Activated naive CD8-positive, alpha-beta T cell treated with anti-CD3 and anti-CD28 coated beads, Interleukin-2, amount 10 ng/mL, durations not matched to agents 7 days and 5 days (primary cell): ENCODE measurements at places on chromosomes 5 and 9. TPM values are rescaled to one million over a fixed set of nuclear protein-coding genes. Genes with fewer than 3 reads are reported as not detected.

DNA sequence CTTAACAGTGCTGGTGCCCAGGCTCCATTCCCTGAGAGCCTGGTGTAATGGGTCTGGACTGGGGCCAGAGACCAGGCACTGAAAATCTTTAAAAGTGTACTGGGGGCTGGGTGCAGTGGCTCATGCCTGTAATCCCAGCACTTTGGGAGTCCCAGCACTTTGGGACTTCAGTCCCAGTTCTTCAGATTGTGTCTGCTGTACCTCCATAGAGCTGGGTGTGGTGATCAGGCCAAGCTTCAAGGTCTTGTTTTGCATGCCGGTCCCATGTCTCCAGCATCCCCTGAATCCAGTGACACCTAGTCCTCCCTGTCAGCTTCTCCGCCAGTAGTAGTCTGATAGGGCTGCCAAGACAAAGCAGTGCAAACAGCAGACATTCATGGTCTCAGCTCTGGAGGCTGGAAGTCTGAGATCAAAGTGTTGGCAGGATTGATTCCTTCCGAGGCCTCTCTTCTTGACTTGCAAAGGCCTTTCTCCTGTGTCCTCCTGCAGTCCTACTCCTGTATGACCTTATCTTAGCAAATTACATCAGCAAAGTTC is 108.2 kb downstream of the SYK start:
- no peak overlapping the region for H3K4me3 ChIP-seq
- H3K27me3 ChIP-seq: no peaks in the 10 kb centered on the region
- no peak overlapping the region for H3K27ac ChIP-seq
- H3K36me3 ChIP-seq: no peaks in the 10 kb centered on the region
- DNase-seq: no peak

DNA sequence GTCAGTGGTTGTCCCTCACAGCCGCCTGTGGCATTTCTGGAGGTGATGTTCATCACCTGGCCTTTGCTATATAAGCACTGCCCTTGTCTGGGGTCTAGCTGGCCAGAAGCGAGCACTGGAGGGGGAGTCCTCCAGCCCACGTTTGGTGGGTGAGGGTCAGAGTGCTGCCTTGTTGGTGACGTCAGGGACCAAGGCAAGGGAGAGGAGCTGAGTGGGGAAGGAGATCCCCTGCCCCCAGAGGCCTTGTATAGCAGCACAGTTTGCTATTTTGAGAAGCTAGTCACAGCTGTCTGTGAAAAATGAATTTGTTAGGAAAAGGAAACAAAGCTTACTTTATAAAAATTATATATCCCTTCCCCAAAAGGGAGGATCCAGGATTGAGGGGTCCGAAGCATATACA is 49.8 kb downstream of the SYK start:
- no peaks in the 10 kb centered on the region for H3K4me1 ChIP-seq
- H3K27me3 ChIP-seq: peaks cover 5% of the 10 kb centered on the region
- DNase-seq: no peak
- H3K4me3 ChIP-seq: no peak overlapping the region
- no peak overlapping the region for H3K27ac ChIP-seq
- no peaks in the 10 kb centered on the region for H3K36me3 ChIP-seq

DNA sequence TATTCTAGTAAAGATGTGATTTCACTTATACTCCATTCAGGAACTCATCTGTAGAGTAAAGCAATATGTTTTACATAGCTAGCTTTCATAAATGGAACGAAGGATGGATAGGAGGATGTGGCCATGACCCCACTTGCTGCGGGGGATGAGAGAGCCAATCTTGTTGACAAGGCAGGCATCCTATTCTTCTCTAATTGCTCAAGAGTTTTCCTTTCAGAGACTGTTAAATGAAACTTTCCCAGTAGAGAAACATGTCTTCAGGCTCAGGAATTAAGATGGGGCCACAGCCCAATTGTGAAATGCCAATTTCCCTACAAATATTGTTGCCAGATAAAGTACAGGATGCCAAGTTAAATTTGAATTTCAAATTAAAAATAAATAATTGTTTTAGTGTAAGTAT is 196.2 kb upstream of the TUT7 start:
- no peak for DNase-seq
- no peak overlapping the region for H3K4me3 ChIP-seq
- no peaks in the 10 kb centered on the region for H3K36me3 ChIP-seq
- H3K27me3 ChIP-seq: peaks cover 10% of the 10 kb centered on the region
- no peaks in the 10 kb centered on the region for H3K4me1 ChIP-seq

GRCh38 chr9:98396656-98397055 is 141.2 kb upstream of the TBC1D2 start:
- H3K27me3 ChIP-seq: peaks cover 2% of the 10 kb centered on the region
- H3K27ac ChIP-seq: no peak overlapping the region
- H3K36me3 ChIP-seq: peaks cover 1% of the 10 kb centered on the region
- no peak overlapping the region for H3K4me3 ChIP-seq

- no peak overlapping the region for H3K4me3 ChIP-seq
- H3K27ac ChIP-seq: no peak overlapping the region
- H3K27me3 ChIP-seq: no peaks in the 10 kb centered on the region
- no peaks in the 10 kb centered on the region for H3K36me3 ChIP-seq
- peaks cover 21% of the 10 kb centered on the region for H3K4me1 ChIP-seq
Measured at GRCh38 chr5:176644878-176645670, 2.2 kb upstream of the TSPAN17 start.

GRCh38 chr5:148786456-148786855 is 40.0 kb upstream of the ADRB2 start:
- H3K4me3 ChIP-seq: no peak overlapping the region
- H3K36me3 ChIP-seq: no peaks in the 10 kb centered on the region
- peaks cover 30% of the 10 kb centered on the region for H3K27me3 ChIP-seq
- H3K4me1 ChIP-seq: peaks cover 4% of the 10 kb centered on the region

DNA sequence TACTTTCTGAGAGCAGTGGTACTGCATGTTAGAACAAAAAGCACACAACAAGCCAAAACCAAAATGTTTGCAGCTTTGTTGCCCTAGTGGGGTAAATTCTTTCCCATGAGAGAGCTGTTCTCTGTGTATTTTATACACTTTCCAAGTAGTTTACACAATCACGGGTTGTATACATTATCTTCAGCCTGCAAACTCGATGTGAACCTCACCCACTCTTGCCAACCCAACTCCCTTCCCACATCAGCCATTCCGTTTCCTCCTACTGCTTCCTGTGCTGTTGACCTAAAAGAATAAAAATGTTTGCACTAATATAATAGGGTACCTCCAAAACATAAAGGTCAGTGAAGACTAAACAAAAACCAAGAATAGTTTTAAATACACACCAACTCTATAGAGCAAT is 47.0 kb downstream of the IQGAP2 start:
- DNase-seq: no peak
- H3K36me3 ChIP-seq: peaks cover 39% of the 10 kb centered on the region
- H3K27ac ChIP-seq: no peak overlapping the region
- H3K27me3 ChIP-seq: no peaks in the 10 kb centered on the region
- peaks cover 19% of the 10 kb centered on the region for H3K4me1 ChIP-seq

- H3K4me3 ChIP-seq: no peak overlapping the region
- H3K27ac ChIP-seq: no peak overlapping the region
- H3K4me1 ChIP-seq: no peaks in the 10 kb centered on the region
- no peaks in the 10 kb centered on the region for H3K27me3 ChIP-seq
- no peaks in the 10 kb centered on the region for H3K36me3 ChIP-seq
Measured at GRCh38 chr5:174520420-174521396, 203.7 kb upstream of the MSX2 start.

GRCh38 chr5:134380346-134380745 is 9.0 kb downstream of the UBE2B start:
- H3K27me3 ChIP-seq: no peaks in the 10 kb centered on the region
- H3K27ac ChIP-seq: no peak overlapping the region
- H3K36me3 ChIP-seq: peaks cover 36% of the 10 kb centered on the region
- no peak overlapping the region for H3K4me3 ChIP-seq

- H3K27ac ChIP-seq: no peak overlapping the region
- no peak overlapping the region for H3K4me3 ChIP-seq
- DNase-seq: no peak
- no peaks in the 10 kb centered on the region for H3K4me1 ChIP-seq
Measured at GRCh38 chr5:166302166-166302565, 1989.3 kb upstream of the WWC1 start.

DNA sequence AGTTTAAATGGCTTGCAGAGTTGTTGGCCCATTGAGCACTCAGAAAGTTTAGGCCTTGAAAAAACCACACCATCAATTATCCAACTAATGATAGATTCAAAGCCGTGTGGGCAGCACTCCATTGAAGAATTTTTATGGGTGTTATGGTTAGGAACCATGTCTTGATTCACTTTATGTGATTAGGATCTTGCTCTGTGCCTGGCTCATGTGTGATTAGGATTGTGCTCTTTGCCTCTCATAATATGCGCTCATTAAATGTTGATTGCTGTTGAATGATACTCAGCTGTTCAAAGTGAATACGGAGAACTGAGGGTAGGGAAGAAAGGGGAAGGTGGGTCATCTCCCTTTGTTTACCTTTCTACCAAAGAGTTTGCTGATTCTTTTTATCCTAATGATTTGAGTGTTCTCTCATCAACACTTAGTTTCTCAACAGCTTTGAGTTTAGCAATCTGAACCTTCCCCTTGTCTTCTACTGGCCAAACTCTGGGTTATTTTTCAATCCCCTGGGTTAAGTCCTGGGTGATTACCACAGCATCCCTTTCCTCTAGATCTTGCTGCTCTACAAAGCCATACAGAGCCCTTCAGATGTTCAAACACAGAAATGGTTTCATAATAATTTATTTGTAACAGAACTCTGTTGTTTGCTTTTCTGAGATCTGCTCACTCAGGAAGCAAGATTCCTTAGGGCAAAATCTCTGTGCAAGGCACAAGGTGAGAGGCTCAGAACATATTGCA is 668.8 kb upstream of the RGMB start:
- H3K4me3 ChIP-seq: no peak overlapping the region
- no peaks in the 10 kb centered on the region for H3K4me1 ChIP-seq
- no peak for DNase-seq
- no peaks in the 10 kb centered on the region for H3K36me3 ChIP-seq
- no peak overlapping the region for H3K27ac ChIP-seq

GRCh38 chr5:38011668-38012188 is 171.9 kb upstream of the GDNF start:
- DNase-seq: no peak
- H3K27me3 ChIP-seq: no peaks in the 10 kb centered on the region
- H3K27ac ChIP-seq: no peak overlapping the region
- no peaks in the 10 kb centered on the region for H3K4me1 ChIP-seq
- no peak overlapping the region for H3K4me3 ChIP-seq

- no peak overlapping the region for H3K4me3 ChIP-seq
- no peaks in the 10 kb centered on the region for H3K4me1 ChIP-seq
- H3K36me3 ChIP-seq: no peaks in the 10 kb centered on the region
- no peak for DNase-seq
- H3K27ac ChIP-seq: no peak overlapping the region
Measured at GRCh38 chr5:86780018-86780417, 162.3 kb downstream of the COX7C start.

DNA sequence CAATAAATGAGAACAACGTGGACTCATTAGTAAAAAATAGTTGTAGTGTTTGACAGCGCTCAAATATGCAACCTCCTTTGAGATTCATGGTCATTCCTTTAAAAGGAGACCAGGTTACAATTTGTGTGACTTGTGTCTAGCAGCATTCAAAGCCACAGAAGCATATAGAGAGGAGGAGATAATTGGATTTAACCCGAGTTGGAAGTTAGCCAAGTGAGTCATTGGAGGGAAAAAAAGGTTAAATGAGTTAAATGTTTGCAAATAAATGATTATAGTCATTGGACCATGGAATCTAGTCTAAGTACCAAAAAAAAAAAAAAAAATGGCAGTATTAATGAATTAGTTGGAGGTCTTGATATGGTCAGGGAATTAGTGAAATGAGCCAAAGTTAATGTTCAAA is 90.9 kb downstream of the ITGA1 start:
- DNase-seq: no peak
- H3K4me1 ChIP-seq: no peaks in the 10 kb centered on the region
- no peak overlapping the region for H3K4me3 ChIP-seq
- peaks cover 2% of the 10 kb centered on the region for H3K27me3 ChIP-seq

GRCh38 chr9:128707446-128707845 is 5.1 kb downstream of the PKN3 start:
- H3K36me3 ChIP-seq: no peaks in the 10 kb centered on the region
- H3K4me1 ChIP-seq: peaks cover 4% of the 10 kb centered on the region
- DNase-seq: peak; percentile 8
- no peak overlapping the region for H3K27ac ChIP-seq
- H3K4me3 ChIP-seq: no peak overlapping the region
- no peaks in the 10 kb centered on the region for H3K27me3 ChIP-seq

GRCh38 chr5:82991678-82992323 is 85.4 kb downstream of the TMEM167A start:
- no peak overlapping the region for H3K4me3 ChIP-seq
- H3K27ac ChIP-seq: no peak overlapping the region
- H3K4me1 ChIP-seq: peaks cover 1% of the 10 kb centered on the region

- peaks cover 3% of the 10 kb centered on the region for H3K4me1 ChIP-seq
- H3K36me3 ChIP-seq: no peaks in the 10 kb centered on the region
- H3K4me3 ChIP-seq: no peak overlapping the region
Measured at GRCh38 chr5:122153774-122154173, 24.4 kb downstream of the ZNF474 start.

B4GALT1 gene
- 34.6 TPM for total RNA-seq

ENTREP1 gene
- total RNA-seq: not detected

PCDHGC3 gene
- not detected for total RNA-seq

HAVCR2 gene
- 76.9 TPM for total RNA-seq

LCN1 gene
- not detected for total RNA-seq

CDX1 gene
- not detected for total RNA-seq

PCDHGA6 gene
- 0.28 TPM for total RNA-seq

MYOZ3 gene
- total RNA-seq: not detected

PLAA gene
- 29.8 TPM for total RNA-seq

PROP1 gene
- not detected for total RNA-seq

C7 gene
- not detected for total RNA-seq

PROB1 gene
- total RNA-seq: 4.1 TPM

DELE1 gene
- 71.2 TPM for total RNA-seq

SPOCK1 gene
- not detected for total RNA-seq

GPR150 gene
- total RNA-seq: 1.2 TPM
